ENCODE measurements at places on chromosomes 7 and 10.

DNA sequence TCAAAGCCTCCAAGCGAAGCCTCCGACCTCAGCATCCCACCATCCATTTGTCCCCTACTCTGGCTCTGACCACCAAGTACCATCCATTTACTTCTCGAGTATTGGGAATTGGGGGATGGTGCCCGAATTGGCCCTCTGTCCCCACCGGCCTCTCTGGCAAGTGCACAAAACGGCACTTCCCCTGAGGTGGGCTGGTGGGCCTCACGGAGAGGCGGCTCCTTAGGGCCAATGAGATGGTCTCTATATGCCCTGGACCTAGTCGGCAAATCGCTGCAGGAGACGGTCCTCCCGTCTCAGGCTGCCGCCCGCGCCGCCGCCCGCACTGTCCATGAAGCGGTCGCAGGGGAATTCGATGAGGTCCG, 2.8 kb downstream of the TRIL start:
- no peak for DNase-seq

DNA sequence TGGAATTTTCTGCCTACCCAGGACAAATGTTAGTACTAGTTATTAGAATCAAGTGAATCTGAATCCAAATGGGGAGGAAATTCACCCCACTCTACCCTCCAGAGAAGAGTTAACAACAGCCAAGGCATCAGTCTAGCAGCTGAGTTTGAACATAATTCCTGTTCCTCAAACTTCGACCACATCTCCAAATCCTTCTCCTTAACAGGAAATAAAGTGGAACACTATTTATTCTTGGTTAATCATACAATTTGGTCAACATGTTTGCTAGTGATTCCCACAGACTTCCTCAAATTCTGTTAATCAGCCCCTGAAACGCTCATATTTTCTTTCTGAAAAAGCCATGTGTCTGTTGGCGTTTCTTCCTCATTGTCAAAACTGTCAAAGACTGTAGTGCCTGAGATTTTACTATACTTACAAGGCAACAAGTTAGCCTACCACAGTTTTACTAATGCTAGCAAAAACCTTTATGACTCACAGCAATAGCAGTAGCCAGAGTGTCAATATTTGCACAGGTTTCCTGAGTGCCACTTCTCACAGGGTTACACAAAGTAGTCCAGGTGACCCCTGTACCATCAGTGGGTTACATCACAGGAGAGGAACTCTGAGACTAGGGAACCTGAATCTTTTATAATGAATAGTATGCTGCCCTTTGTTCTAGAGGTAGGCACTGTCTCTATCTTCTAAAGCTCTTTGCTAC, 202.9 kb downstream of the GRM3 start:
- peak; percentile 70 for DNase-seq

GRCh38 chr7:1452205-1452604, 7.1 kb downstream of the MICALL2 start:
- peak; percentile 60 for DNase-seq

DNA sequence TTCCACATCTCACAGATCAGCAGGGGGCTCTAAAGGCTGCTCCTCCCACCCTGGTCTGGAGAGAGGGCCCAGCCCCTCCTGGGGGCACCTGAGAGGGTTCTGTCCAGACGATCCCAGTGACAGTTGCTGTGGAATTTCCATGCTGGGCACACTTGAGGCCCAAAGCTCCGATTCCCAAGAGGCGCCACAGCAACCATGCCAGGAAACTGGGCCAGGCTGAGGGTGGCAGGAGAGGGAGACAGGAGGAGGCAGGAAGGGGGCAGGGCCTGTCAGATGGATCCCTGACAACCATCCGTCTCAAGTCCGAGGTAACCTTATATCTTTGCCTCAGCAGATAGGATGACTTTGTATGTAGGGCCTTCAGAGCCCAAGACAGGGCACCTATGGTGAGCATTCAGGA, 4.3 kb upstream of the NOS3 start:
- DNase-seq = no peak

GRCh38 chr7:100801833-100802568, 25.3 kb downstream of the EPHB4 start:
- peak; percentile 91 for DNase-seq

- DNase-seq = no peak
These were observed 236.3 kb upstream of the IGFBP3 start for GRCh38 chr7:46157404-46157803.

DNA sequence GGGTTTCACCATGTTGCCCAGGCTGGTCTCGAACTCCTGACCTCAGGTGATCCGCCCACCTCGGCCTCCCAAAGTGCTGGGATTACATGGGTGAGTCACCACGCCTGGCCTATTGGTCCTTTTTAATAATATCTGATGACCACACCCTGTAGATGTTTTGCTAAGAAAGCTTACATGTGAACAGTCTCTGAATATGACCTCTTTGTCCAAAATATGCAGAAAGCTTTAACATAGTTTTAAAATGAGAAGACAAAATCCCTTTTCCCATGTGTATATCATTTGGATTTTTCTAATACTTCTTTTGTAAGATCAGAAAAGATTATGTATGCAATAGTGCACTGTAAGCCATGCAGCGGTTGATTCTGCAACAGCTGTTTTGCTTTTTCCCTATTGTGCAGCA, 38.5 kb downstream of the MCU start:
- DNase-seq = no peak

DNA sequence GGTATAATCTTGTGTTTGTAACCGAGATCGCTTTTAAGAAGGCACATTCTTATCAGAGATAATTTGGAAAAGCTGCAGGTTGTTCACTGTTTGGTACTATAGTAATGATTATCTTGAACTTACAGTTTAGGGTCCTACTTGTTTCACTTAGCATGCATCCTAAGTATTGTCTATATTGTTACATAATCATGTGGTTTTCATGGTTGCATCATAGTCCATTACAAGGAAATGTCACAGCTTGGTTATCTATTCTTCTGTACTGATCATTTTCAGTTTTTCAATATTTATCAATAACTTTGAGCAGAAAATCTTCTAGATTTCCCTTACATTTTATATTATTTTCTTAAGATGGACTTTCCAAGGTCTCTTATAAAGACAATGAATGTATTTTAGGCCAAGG, 116.3 kb downstream of the PLPP4 start:
- DNase-seq = no peak

- DNase-seq = no peak
These were observed 6.7 kb downstream of the BNIP3 start for GRCh38 chr10:131975003-131975402.

DNA sequence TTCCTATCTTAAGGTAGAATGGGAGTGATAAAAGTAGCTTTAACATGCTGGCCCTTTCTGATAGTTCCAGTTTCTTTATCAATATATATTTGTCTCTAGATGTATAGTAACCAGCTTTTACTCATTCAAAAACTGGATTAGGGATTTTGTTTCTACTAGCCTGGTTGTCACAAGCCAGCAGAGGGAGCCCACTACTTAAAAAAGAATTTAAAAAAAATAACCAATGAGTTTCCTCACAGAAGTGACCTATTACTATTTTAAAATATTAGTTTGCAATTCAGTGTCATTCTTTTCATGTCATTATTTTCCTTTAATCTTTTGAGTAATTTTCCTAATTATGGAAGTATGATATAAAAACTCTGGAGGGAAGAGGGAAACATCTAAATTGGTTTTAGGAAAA, 142.1 kb downstream of the PHTF2 start:
- peak; percentile 27 for DNase-seq

DNA sequence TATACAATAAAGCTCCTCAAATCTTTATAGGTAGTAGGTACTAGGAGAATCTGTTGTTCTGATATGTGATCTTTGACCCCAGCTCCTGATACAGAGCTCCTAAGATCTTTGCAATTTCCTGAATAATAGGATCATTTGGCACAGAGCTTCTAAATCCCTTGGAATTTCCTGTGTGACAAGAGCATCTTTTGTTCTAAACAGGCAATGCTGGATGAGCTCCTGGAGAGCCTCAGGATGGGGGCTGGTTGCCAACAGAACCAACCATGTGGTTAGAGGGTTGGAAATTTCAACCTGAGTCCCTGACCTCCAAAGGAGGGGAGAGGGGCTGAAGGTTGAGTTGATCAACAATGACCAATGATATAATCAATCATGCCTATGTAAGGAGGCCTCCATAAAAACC, 629.0 kb downstream of the CCSER2 start:
- DNase-seq = no peak

DNA sequence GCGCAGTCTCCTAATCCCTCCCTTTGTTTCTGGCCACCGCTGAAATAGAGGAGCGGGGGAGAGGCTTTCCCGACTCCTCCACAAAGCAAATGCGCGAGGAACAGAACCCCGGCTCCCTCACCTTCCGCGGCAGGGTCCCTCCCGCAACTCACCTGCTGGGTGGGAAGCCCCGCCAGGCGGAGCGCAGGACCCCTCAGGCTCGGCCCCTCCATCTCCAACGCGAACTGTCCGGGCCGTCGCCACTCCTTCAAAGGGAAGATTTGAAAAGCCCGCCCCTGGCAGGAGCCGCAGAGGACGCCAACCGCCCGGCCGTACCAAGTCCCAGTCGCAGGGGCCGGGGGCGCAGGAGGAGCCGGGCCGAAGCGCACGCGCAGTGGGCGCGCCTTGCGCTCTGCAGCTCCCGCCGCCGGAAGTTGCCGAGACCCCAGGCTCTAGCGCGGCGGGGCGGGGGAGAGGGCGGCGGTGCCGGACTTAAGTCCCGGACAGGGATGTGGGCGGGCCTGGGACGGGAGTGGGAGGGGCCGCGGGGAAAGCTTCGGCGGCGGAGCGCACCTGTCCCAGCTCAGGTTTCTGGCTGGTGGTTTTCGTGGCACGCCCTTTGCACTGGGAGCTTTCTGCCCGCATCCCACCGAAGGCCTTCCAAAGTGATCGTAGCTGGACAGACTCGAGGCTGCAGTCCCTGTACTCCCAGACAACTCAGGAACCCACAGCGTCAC, at the start of gene RTKN2:
RTKN2 (minus strand) TSS at position 446 of the 716 bp plus-strand sequence; CDS start at position 212, 234 bp downstream.
- peak; percentile 62 for DNase-seq

GRCh38 chr7:132815696-132816311, 239.5 kb upstream of the PLXNA4 start:
- peak; percentile 20 for DNase-seq

DNA sequence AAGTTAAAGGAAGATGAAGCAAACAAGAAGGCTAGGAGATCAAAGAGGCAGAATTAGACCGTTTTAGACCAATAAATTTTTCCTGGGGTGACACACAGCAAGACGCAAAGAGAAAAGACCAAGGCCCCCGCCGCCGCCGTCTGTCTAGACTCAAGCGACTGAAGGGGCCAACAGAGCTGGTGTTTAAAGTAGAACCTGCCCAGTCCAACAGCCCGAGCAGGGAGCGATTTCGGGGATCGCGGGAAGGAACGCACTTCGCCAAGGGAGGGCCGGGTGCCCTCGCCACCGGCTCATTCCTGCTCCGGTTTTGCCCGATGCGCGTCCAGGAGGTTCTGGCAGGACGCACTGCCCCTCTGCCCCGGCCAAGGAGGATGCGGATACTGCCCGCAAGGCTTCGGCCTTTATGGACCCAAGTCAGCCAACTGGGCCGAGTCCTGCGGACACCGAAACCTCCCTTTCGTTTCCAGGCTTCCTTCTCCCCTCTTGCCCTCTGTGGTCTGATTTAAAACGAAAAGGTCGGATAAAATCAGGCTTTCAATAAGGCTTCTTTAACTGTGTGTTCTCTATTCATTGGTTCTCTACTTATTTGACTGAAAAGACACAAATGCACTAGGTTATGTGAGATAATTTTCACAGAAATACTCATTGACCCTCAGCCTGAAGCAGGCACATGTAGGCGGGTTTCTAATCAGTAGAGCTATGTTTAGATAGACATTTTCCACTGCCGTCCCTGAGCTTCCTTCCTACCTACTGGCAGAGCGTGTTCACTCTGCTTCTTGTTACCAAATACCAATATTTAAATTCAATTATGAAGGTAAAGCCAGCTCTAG, 2.2 kb upstream of the HOXA7 start:
- no peak for DNase-seq

GRCh38 chr7:120229084-120229483, 43.9 kb upstream of the KCND2 start:
- DNase-seq = no peak

GRCh38 chr7:81014908-81015307, 96.1 kb upstream of the SEMA3C start:
- DNase-seq = no peak

DNA sequence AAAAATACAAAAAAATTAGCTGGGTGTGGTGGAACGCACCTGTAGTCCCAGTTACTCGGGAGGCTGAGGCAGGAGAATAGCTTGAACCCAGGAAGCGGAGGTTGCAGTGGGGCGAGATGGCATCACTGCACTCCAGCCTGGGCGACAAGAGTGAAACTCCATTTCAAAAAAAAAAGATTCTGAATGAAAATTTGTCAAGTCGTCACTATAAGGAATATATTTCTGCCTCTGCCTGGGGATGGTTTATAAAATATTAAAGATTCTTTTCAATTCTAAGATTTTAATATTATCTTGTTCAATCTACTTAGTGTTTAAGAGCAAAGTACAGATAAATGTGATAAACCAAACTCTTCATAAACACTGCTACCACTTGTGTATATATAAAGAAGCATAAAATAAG, 147.3 kb downstream of the NRBF2 start:
- DNase-seq = no peak

DNA sequence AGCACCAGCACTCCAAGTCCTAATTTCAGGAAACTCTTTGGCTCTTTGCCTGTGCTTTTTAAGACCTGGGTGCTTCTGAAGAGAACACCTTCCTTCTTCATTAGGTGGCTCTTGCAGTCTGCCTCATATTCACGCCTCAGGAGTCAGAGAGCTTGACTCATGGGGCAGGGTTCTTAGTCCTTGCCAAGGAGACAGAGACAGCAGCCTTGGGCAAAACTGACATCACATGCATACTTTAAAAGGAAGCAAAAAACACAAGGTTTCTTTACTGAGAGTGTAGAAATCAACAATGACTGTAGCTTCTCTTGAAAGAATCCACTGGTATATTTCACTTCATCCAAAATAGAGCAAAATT, 780.6 kb downstream of the INHBA start:
- peak; percentile 99 for DNase-seq

DNA sequence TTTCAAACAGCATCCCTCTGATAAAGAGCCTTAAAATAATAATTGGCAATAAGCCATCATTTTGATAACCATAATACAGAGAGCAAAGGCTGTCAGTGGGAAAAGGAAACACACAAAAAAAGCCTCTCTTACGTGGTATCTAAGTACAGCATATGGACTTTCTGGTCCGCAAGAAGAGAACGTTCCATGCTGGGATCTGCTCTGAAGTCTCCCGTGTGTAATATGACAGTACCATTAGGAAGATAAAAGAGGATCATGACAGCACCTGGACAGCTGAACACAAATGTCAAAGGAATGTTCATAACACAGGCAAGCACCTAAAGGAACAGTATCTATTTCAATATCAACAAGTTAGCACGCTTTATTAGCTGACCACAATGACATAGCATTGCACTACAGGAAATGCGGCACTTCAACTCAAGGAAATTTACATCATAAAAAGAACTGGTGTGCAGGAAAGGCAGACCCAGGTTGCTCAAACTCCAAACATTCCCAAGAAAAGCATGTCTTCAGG, 9.9 kb downstream of the DCLRE1A start:
- DNase-seq = peak; percentile 88

DNA sequence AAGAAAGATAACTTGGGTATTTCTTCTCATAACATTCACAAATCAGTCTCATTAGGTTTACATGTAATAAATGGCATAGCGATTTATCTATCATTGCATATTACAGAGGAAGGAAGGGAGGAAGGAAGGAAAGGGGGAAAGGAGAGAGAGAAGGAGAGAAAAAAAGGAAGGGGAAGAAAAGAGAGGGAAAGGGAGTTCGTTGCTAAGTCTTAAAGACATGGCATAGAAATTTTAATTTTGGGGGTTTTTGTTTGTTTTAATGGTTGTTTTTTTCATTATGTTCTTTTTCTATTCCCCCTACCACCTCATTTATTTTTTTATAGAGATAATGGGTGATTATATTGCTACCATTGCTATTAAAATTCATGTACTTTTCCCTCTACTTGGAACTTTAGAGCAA, 604.3 kb downstream of the IPMK start:
- no peak for DNase-seq
